ENCODE measurements at places on chromosomes 4 and X. TPM values are rescaled to one million over a fixed set of nuclear protein-coding genes. Genes with fewer than 3 reads are reported as not detected.

The MAGEB17 gene
- not detected for total RNA-seq

- peak; percentile 2 for DNase-seq
Observed at GRCh38 chr4:157079441-157079840, 3.5 kb downstream of the GLRB start.

- peak; percentile 88 for DNase-seq
Observed at GRCh38 chrX:19334945-19335626, 8.6 kb upstream of the PDHA1 start.

GRCh38 chrX:341541-342101 is 23.0 kb upstream of the GTPBP6 start:
- DNase-seq, result no peak

DNA sequence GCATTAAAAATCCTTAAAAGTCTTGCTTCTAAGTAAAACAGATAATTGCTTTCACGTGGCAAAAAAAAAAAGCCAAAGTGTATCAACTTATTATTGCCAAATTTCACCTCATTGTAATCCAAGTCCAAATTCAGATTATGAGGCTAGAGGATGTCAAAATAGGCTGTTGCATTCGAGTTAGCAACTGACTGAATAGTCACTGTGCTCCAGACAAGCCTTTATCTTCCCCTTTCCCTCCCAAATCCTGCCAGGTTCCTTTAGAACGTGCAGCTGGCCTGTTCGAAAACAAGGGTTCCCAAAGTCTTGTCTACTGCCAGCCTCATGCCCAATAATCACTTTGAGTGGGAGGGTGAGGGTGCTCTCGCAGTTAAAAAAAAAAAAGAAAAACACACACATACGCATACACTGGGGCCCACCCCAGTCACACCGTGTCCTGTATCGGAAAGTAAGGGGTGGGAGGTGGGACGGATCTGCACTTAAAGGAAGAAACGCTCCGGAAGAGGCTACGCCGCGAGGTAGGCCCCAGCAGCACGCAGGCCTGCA is 603 bp downstream of the MAD2L1 start:
- DNase-seq, result peak; percentile 91

DNA sequence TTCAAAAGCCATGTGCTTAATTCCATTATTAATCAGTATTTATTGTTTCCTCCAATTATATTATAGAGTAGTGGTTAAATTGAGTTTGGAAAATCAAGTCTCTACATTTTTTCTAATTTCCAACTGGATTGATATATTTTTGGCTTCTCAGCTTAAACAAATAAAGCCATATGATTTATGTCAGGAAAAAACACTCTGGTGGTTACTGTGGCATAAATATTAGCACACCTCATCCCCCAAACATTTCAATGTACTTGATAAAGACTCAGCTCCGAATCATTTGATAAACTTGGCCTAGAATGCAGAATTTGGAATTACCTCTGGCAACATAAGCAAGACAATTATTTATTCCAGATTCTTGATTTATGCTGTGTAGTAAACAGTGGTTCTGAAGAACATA is 2313.8 kb downstream of the ARAP2 start:
- no peak for DNase-seq

DNA sequence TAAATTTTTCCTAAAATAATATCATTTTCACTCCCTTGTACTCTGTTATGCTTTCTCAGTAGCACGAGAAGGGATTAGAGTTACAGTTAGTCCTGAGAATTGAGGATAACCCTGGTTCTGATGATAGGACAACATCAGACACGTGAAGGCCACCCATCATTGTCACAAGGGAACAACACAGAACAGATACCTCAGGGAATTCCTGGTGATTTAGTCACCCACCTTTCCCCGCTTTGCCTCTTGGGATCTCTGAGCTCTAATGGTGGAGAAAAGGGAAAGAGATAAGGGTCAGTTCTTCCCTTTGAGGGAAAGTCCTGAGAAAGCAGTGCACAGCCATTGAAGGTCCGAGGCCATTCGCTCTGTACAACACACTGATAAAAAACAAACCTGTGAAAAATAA is 112.3 kb upstream of the GALNT7 start:
- no peak for DNase-seq

DNA sequence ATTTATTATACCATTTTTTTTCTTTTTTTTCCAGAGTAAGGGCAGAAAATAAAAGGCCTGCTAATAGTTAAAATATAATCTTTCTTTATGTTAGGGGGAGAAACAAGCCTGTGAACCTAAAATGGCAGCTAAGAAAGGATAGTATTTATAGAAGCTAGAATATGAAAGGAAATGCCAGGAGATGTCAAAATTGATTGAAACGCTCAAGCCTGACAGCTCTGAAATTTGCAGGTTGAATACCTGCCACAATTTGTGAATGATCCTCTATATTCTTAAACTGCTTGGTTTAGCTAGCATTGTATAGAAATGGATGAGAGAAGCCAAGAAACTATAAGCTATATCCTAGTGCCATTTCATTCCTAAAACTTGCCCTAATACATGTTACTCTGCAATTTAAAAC is 757.3 kb upstream of the PABPC4L start:
- DNase-seq, result no peak

DNA sequence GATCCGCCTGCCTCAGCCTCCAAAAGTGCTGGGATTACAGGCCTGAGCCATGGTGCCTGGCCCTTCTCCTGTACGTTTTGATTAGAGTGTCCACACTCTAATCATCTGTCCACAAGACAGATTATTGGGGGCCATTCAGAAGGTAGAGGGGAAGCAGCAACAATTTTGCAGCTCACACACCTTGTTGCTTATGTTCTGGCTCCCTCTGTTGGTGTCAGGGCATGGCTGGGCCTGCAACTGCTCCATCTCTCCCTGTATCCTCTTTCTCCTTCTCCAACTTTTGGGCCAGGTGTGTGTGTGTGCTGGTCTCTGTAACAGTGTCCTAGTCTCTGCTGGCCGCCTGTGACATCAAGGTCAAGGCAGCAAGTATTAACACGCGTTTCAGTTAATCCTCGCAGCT is 125.5 kb upstream of the MBNL3 start:
- peak; percentile 46 for DNase-seq

The ZBED1 gene
- total RNA-seq, result 15.1 TPM

The MAGEA8 gene
- total RNA-seq, result not detected

- no peak for DNase-seq
Observed at GRCh38 chr4:138113819-138114400, 128.2 kb downstream of the SLC7A11 start.

DNA sequence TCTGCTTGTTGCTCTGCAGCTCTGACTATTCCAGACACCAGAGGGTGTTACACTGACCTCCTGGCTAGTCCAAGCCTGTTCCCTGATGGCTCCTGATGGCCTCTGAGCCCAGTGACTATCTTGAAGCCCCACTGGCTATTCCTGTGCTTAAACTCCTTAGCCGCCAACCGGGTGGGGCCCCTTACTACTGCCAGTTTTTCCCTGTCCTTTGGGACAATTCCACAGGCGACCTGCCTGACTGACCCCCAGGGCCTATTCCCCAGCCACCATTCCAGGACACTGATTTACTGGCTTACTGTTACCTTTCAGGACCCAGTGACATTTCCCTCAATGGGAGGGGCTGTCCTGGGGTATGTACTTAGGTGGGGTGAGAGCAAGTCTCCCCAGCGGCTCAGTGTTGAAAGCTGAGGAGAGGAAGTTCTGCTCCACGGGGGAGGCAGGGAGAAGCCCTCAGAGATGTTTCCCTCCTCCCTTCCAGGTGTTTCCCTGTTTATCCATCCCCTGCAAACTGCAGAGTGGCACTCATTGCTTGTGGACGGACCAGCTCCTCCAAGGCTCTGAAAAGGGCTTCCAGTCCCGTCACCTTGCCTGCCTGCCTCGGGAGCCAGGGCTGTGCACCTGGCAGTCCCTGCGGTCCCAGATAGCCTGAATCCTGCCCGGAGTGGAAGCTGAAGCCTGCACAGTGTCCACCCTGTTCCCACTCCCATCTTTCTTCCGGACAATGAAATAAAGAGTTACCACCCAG is 4.0 kb downstream of the TIMP1 start:
- no peak for DNase-seq

GRCh38 chrX:148381603-148382002 is 118.8 kb upstream of the AFF2 start:
- peak; percentile 69 for DNase-seq

- DNase-seq, result peak; percentile 80
Observed at GRCh38 chr4:73019462-73020047, 50.0 kb downstream of the COX18 start.

The RNF113A gene
- total RNA-seq, result 28.6 TPM

The JCHAIN gene
- total RNA-seq, result 77.5 TPM

GRCh38 chrX:112048707-112049106 is 33.9 kb downstream of the TRPC5 start:
- no peak for DNase-seq

DNA sequence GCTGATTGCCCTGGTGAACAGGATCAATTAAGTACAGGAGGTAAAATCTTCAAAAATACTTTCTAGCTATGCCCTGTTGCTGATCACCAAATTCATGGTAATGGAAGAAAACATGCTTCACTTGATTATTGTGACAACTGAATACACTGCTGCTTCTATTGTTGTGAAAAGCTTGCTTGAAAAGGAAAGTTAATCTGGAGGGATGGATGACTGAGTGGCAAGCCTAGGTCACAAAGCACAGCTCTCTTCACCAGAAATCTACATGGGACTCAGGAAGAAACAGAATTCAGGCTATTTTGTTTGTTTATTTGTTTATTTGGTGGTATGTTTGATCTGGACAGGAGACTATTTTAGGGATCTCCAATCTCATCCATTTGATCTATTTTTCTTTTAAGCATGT is 182.0 kb downstream of the MGST2 start:
- DNase-seq, result no peak

The CCDC120 gene
- total RNA-seq, result not detected
